ENCODE measurements at places on chromosomes 6 and 20.

GRCh38 chr20:59718071-59718470 is 113.7 kb downstream of the PHACTR3 start:
- no peak for DNase-seq

GRCh38 chr6:113591896-113592827 is 265.0 kb upstream of the MARCKS start:
- peak; percentile 88 for DNase-seq

DNA sequence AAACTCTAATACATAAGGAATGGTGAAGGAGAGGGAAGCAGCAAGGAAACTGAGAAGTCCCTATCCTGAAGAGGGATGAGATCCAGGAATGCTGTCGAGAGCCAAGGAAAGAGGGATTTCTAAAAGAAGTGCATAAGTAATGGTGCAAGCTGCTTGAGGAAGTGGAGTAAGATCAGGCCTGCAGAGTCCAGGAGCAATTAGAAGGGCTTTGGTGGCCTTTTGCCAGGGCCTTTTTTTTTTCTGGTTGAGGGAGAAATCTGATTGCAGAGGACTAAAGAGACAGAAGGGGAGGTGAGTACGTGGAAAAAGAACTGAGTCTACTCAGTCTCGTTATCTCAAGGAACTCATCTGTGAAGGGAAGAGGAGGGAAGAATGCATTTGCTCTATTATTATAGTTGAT is 396.2 kb downstream of the UTRN start:
- no peak for DNase-seq

DNA sequence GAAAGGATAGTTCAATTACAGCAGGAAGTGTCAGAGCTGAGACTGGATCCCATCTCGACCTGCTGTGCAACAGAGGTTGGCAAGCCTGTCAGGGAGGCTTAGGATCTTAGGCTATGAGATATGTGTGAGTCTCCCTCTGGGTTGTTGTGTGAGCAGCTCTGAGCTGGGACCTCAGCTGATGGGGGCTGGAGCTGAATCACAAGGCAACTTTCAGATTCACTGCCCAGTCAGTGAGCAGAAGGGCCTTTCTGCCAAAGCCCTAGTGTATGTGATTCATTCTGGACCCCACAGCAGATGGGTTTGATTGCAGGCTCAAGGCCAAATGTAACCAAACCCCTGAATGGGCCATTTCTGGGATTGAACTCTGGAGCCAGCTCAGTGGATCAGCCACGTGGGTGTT is 4.5 kb downstream of the PI3 start:
- no peak for DNase-seq

DNA sequence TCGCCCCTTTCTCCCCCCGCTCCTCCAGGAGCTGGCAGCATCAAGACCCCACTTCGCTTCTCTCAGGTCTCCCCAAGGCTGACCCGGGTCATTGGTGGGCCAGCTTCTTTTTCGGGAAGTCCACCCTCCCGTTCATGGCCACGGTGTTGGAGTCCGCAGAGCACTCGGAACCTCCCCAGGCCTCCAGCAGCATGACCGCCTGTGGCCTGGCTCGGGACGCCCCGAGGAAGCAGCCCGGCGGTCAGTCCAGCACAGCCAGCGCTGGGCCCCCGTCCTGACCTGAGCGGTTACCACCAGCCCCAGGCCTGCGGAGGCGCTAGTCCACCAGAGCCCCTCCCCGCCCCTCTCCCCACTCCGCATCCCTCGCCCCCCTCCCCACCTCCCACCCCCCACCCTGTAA is 1.0 kb downstream of the PPDPF start:
- DNase-seq, result peak; percentile 33

- no peak for DNase-seq
These were observed 86.2 kb downstream of the SPTLC3 start for GRCh38 chr20:13094976-13095375.

- DNase-seq, result no peak
These were observed 18.9 kb downstream of the TGM2 start for GRCh38 chr20:38146156-38146555.

- DNase-seq, result no peak
These were observed 151.9 kb downstream of the SH3BGRL2 start for GRCh38 chr6:79782792-79783580.

DNA sequence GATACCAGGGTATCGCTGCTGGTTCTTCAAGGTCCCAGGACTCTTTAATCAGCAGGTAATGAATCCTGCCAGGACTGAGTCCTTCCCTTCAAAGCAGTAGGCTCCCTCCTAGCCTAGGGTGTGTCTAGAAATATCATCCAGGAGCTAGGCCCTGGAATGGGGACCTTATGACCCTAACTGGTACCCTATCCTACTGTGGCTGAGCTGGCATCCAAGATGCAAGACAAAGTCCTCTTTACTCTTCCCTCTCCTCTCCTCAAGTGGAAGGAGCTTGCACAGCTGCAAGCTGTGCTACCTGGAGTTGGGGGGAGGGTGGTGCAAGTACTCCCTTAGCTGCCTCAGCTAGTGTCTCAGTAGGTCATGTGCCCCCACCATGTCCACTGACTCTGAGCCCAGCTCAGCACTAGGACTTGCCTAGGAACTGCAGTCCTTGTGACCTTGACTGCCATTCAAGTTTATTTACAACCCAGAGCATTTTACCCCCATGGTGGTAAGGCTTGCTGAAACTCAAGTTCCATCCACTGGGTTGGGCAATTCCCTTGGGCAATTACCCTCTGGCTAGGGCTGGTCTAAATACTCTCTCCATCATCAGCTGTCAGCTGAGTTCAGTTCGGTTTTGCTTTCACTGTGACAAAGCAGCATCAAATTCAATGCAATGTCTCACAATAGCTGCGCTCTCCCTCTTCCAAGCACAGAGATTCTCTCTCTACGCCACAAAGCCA is 48.4 kb upstream of the TOP1 start:
- no peak for DNase-seq

DNA sequence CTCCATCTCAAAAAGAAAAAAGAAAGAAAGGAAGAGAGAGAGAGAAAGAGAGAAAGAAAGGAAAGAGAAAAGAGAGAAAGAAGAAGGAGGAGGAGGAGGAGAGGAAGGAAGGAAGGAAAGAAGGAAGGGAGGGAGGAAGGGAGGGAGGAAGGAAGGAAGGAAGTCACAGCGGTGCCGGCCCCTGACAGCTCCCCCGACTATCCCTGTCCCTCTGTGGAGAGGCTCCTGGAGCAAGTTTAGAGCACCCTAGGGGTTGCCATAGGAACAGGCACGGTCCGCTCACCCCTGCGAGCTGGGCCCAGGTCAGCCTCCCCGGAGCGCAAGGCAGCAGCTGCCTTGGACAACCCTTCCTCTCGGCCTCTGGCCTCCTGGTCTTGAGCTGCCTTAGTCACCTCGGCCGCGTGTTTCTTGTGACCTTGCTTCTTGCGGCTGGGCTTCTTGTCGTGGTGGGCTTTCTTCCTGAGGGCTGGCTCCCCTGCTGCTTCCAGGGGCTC is 6.8 kb downstream of the BNIP5 start:
- DNase-seq, result no peak

GRCh38 chr6:134502614-134503549 is 185.0 kb upstream of the SGK1 start:
- DNase-seq, result no peak

DNA sequence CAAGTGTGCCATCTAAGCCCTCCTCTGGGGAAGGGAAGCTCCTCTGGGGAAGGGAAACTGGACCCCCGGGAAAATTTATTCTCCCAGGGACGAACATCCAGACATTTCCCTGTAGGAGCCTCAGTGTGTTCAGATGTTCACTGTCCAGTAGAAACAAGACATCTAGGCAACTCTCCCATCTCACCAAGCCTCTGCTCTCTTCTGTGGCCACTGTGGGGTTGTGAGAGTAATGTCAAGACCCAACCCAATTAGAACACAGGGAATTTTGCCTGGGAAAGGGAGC is 3.6 kb upstream of the PTGIS start:
- DNase-seq, result no peak

DNA sequence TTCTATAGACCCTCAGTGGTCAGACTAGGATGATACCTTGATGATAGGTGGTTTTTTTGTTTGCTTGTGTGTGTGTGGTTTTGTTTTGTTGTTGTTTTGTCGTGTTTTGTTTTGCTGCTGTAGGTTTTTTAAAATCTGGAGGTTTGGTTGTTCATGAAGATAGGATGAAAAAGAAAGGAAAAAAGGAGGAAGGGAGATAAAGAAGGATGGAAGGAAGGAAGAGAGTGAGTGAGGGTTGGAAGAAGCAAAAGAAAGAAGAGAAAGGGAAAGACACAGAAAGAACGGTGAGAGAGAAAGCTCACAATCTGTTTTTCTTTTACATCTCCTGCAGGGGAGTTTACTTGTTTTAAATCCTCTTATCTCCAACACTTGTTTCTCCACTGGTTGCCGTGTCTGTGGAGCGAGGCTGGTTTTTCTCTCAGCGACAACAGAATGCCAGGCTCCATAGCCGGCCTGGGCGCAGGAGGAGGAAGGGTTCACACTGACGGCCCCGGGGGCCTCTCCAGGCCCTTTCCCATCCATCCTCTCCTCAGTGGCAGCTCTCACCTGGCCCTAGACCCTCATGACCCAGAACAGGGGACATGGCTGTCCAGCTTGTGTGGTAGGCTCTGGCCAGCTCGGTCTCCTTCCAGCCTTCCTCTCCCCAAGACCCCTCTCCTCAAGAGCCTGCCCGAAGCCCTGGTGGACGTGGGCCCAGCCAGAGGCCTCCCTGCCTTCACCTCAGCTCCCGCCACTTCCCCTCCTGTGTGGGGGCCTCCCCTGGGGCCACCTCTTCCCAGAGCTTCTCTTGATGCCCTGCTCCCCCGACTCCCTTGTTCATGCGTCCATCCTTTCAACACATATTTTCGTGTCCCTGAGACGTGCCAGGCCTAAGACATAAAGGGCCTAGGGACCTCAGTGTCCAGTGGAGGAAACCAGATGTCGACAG is 168.4 kb downstream of the VEGFA start:
- no peak for DNase-seq

GRCh38 chr6:122372647-122373046 is 26.8 kb upstream of the HSF2 start:
- DNase-seq, result peak; percentile 8

DNA sequence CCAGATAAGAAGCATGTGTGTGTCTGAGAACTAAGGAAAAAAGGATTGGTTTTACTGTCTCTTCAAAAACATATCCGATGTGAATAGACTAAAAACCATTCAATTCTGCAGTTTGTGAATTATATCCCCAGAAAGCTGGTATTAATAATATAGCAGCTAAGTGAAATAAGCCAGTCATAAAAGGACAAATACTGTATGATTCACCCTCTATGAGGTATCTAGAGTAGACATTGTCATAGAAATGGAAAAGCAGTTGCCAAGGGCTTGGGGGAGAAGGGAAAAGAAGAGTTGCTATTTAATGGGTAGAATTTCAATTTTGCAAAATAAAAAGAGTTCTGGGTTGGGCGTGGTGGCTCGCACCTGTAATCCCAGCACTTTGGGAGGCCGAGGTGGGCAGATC is 137.5 kb downstream of the ATXN1 start:
- no peak for DNase-seq

- DNase-seq, result no peak
These were observed 31.0 kb downstream of the SIRPB1 start for GRCh38 chr20:1588533-1589460.
